Breast epithelium (tissue), 4 donors: ENCODE measurements at places on chromosomes 5 and 9.

DNA sequence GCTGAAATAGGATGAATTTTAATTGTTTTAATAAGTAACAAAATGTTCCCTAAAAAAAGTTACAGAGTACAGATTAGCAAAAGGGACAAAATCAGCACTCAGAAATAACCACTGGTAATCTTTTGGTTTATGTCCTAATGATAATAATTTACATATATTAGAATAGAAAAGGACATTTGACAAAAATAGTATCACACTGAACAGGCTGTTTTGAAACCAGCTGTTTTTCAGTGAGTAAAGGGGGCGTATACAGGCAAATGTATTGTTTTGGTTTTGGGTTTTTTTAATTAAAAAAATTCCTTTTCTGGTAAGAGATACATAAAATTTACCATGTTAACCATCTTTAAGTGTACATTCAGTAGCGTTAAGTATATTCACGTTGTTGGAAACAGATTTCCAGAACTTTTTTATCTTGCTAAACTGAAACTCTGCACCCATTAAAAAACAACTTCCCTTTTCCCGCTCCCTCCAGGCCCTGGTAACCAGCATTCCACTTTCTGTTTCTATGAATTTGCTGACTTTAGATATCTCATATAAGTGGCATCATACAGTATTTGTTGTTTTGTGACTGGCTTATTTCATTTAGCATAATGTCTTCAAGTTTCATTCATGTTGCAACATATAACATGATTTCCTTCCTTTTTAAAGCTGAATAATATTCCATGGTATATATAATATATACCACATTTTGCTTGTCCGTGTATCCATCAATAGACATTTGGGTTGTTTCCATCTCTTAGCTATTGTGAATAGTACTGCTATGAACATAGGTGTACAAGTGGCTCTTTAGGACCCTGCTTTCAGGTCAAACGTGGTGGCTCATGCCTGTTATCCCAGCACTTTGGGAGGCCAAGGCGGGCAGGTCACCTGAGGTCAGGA lies 20.6 kb upstream of the LARP1 start:
- no peak overlapping the region for H3K27ac ChIP-seq
- no peaks in the 10 kb centered on the region for H3K4me1 ChIP-seq
- no peaks in the 10 kb centered on the region for H3K27me3 ChIP-seq
- DNase-seq: no peak
- H3K36me3 ChIP-seq: no peaks in the 10 kb centered on the region

DNA sequence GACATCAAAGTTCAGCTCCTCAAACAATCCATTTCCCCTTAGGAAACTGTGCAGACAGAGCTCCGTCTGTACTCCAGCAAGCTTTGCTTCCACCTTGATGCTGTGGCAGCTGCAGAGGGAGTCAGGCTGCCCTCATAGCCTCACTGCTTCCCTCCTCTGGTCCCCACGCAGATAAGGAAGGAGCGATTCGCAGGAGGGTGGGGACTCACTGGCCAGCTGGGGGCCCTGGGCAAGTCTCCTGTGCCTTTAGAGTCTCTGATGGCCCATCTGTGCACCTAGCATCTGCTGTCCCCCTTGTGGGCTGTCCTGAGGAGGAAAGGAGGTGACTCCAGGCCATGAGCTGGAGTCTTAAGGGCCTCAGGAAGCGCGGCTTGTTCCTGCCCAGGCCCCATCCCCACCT lies 121.5 kb downstream of the ENTREP1 start:
- no peaks in the 10 kb centered on the region for H3K27me3 ChIP-seq
- H3K27ac ChIP-seq: no peak overlapping the region
- no peaks in the 10 kb centered on the region for H3K4me1 ChIP-seq
- DNase-seq: no peak

DNA sequence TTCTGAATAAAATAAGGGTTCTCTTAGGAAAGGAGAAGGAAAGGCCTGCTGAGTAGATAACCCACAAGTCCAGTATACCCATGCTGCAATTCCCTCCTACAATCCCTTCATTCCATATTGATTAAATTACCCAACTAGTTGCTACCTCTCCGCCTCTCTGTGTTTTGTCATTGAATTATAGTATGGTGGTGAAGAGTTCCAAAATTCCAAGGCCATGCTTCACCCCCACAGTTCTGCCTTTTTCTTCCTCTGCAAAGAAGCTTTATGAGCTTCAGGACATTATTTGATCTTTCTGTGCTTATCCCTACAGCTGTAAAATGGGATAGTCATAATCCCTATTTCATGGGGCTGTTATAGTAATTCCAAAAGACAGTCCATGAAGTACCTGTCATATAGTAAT lies 215.6 kb downstream of the ACTL7B start:
- H3K4me1 ChIP-seq: no peaks in the 10 kb centered on the region
- H3K27me3 ChIP-seq: no peaks in the 10 kb centered on the region
- H3K4me3 ChIP-seq: no peak overlapping the region

DNA sequence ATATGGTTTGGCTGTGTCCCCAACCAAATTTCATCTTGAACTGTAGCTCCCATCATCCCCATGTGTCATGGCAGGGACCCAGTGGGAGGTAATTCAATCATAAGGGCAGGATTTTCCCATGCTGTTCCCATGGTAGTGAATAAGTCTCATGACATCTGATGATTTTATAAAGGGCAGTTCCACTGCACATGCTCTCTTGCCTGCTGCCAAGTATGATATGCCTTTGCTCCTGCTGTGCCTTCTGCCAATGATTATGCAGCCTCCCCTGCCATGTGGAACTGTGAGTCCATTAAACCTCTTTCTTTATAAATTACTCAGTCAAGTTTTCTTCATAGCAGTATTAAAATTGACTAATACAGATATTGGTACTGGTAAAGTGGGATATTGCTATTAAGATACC lies 42.4 kb downstream of the MARCHF11 start:
- H3K36me3 ChIP-seq: no peaks in the 10 kb centered on the region
- no peaks in the 10 kb centered on the region for H3K4me1 ChIP-seq
- H3K27me3 ChIP-seq: no peaks in the 10 kb centered on the region
- no peak for DNase-seq
- H3K27ac ChIP-seq: no peak overlapping the region

DNA sequence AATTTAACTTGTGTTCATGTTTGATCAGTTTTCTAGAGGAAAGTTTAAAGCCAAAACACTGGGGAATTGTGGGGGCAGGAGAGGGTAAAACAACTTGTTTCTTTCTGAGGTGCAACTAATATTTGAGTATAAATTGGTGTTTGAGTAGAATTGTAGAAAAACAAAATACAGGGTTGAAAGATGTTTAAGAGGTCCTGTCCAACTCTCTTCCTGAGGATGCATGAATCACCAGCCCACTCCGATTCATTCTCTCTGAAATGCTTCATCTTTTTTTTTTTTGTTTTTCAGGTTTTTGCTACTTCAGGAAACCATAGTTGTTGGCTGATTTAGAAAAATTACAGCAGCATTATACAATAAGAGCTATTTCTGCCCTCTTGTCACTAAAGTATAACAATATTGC lies 42.4 kb upstream of the TMC1 start:
- no peaks in the 10 kb centered on the region for H3K36me3 ChIP-seq
- no peak for DNase-seq
- H3K4me1 ChIP-seq: no peaks in the 10 kb centered on the region
- H3K27me3 ChIP-seq: no peaks in the 10 kb centered on the region
- no peak overlapping the region for H3K27ac ChIP-seq
- H3K4me3 ChIP-seq: no peak overlapping the region
